ENCODE measurements at places on chromosomes 3 and 15.

GRCh38 chr3:7407107-7407506 is 546.2 kb downstream of the GRM7 start:
- DNase-seq, result no peak

- no peak for DNase-seq
These were observed 468.9 kb downstream of the FOXP1 start for GRCh38 chr3:71114610-71115009.

DNA sequence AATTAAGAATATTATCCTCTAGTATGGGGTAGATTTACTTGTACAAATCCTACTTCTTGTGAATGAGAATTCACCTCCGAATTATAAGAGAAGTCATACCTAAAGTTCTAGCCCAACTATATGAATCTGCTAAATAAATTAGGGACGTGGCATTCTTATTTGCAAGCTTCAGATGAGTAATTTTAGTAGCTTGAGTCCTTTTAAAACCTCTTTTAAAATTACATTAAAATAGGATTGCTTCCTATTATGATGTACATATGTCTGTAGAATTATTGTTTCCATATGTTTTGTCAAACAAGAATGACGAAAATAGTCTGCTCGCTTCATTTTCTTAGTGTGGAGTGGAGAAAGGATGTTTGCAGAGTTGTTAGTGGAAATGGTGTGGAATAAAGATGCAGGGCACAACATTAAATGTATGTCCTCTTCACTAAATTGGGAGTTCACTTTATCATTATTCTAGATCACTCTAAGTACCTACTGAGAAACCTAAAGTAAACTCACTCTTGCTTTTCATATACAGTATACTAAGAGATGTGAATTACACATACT is 59.4 kb downstream of the CMSS1 start:
- no peak for DNase-seq

GRCh38 chr3:188905547-188905946 is 266.2 kb upstream of the TPRG1 start:
- DNase-seq, result no peak

- DNase-seq, result peak; percentile 86
These were observed 26.7 kb downstream of the FLNB start for GRCh38 chr3:58034738-58035523.

- no peak for DNase-seq
These were observed 9.7 kb upstream of the RAB6B start for GRCh38 chr3:133905376-133905775.

- no peak for DNase-seq
These were observed 21.4 kb downstream of the FAH start for GRCh38 chr15:80174017-80174746.

DNA sequence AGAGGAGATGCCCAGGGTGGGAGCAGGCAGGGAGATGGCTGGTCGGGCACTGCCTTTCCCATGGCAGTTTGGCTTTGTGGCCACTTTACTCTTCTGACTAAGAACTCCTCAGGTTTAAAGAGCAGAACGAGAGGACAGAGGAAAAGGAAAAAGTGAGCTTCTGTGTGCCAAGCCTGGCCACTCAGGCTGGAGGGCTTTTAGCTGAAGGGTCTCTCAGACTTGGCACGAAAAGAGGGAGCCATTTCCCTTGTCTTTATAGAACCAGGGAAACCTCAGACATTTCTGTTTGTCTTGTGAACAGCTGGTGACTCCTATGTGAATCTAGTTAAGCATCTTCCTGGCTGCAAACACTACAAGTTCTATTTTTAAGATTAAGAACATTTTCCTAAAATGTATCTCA is 23.3 kb upstream of the PSMD6 start:
- no peak for DNase-seq

GRCh38 chr15:77036537-77037387 is 34.1 kb downstream of the TSPAN3 start:
- peak; percentile 17 for DNase-seq

DNA sequence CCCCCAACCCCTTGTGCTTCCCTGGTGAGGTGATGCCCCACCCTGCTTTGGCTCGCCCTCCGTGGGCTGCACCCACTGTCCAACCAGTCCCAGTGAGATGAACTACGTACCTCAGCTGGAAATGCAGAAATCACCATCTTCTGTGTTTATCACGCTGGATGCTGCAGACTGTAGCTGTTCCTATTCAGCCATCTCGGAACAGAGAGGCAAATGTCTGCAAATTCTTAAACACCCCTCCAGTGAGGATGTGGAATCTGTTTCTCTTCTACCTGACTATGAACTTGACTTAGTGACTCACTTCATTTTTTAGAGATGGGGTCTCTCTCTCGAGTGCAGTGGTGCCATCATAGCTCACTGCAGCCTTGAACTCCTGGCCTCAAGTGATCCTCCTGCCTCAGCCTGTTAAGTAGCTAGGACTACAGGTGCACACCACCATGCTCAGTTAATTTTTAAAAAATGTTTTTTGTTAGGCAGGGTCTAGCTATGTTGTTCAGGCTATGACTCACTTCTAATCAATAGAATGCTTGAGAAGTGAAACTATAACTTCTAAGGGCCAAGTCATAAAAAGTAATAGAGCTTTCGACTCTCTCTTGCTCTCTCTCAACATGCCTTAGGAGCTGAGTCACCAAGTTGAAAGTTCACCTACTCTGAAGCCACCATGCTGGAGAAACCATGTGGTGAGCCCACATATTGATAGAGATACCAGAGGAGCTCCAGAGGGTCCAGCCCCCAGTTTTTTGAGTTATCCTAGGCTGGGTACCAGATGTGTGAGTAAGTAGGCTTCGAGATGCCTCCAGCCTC is 11.5 kb upstream of the PARP14 start:
- no peak for DNase-seq

DNA sequence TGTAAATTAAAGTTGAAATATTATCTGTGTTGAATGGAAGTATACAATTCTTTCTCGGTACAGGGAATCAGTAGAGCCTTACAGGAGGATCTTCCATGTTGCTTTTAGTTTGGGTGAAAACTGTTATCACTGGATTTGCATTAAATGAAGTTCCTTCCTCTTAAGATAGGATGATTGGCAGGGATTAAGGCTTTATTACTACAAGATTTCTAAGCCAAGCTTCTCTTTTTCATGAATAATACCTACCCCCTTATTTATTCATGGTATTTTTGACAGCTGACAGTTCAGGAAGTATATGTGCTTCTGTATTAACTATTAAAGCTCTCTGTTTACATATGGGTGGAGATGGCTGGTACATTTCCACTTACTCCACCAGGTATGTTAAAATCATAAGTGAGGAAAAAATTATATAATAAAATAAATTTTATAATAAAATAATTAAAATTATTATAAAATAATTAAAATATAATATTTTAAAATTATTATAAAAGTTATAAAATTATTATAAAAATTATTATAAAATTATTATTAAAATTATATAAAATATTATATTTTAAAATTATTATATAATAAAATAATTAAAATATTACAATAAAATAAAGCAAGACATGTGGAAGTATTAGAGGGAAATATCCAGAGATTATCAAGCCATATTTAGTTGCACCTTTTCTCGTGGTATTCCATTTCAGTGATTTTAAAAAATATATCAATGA is 332.9 kb downstream of the ROBO2 start:
- no peak for DNase-seq

Data from GM13976 (cell line).